Stomach (tissue), 19 donors: ENCODE measurements at places on chromosomes 11 and 22.
A peak's percentile ranks its signal among the peaks of the same experiment; 100 is the strongest.

DNA sequence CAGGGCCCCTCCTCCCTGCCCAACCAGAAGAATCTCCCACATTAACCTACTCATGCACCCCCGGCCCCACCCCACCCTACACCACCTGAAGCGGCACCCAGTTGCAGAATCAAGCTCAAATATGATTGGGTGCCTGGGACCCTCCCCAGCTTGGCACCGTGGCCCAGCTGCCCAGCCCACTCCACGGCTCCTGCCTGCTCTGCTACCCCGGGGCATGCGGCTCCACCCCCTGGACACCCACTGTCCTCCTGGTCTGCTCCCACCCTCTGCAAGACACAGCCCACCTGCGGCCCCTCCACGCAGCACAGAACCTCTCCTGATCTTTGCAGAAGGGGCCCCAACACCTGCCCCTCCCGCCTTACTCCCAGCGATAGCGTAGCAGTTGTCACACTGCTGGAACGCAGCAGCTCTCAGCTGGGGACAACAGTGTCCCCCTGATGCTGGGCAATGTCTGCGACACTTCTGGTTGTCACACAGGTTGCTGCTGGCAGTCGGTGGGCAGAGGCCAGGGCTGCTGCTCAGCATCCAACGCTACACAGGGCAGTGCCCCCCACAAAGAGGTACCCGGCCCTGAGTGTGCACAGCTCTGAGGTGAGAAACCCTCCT lies 32.0 kb upstream of the TESMIN start:
- DNase-seq, result no peak

DNA sequence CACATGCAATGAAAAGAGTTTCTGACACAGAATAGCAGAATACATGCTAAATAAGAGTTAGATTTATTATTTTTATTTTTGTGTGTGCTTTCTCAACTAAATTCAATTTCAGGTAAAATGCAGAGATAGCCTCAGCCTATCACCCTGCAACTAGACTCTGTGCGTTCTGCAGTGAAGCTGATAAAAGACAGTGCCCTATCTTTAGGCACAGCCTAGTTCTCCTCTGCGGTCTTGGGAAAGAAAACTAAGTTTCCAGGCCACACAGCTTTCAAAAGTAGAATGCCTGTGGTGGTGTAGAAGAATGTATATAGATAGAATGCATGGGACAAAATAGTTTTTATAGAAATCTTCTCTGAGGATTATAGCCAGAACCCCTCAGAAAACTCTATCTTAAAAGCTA lies 12.0 kb upstream of the MMP1 start:
- no peak for DNase-seq

GRCh38 chr11:19672586-19673206 lies 39.9 kb upstream of the NAV2 start:
- no peak for DNase-seq

- DNase-seq, result peak; percentile 80
Measured at GRCh38 chr11:116703421-116703820, 69.4 kb downstream of the BUD13 start.

DNA sequence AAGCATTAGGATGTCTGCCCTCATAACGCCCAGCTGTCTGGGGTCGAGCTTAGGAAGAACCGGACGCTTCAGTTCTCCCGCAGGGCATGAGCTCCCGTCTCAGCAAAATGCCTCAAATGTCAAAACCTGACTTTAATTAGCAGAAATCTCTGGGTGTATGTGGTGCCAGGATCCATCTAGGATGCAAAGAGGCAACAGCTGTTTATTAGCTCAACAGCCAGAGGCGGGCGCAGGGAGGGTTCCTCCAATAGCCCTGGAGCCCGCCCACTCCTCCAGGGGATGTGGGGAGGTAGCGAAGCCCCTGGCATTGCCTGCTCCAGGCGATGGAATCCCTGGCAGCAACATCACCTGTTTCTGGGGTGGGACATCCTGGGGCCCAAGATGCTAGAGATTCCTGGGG lies 39.4 kb upstream of the RTL6 start:
- no peak for DNase-seq
